ENCODE measurements at places on chromosomes 4 and X.

DNA sequence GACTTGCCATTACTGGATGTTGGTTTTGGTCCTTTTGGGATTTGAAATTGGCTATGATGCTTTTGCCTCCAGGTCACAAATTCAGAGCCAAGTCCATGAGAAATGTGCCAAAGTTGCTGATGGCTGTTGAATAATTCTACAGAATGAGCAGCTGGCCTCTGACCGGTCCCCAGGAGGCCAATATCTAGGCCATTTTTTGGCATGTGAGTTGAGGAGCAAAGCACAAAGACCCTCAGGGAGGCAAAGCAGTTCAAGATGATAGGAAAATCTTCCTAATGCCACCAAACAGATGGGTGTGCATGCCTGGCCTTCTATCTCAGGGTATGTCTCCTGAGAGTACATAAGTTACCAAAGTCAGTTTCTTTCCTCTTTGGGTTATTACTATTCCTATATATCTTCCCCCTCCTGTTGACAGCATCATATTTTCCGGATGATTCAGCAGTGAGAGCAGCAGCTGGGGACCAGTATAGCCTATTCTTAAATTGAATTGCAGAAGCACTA, 44.4 kb downstream of the SEL1L3 start:
- DNase-seq = no peak

- DNase-seq = no peak
Observed at GRCh38 chrX:150587585-150588503, 19.4 kb downstream of the MTM1 start.

DNA sequence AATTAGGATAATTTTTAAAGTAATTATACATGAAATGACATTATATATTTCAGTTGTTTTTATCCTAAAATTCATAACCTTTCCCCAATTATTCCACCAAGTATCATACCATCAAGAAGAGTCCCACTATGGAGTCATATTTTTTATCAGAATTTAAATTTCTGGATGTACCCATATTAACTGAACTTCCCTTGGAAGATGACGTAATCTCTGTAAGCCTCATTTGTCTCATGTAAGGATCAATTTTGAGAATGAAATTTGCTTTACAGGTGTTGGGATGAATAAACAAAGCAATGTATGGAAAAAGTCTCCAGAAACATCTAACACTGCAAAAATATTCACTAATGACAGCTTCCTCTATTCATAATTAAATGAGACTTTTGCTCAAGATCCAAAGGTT, 147.5 kb downstream of the NPFFR2 start:
- no peak for DNase-seq

GRCh38 chr4:188145601-188146000, 6.4 kb downstream of the TRIML1 start:
- DNase-seq = no peak

GRCh38 chr4:146023334-146023967, 84.8 kb upstream of the ZNF827 start:
- no peak for DNase-seq
